Karpas-422 (cell line): ENCODE measurements at places on chromosomes 7 and 10. TPM values are rescaled to one million over a fixed set of nuclear protein-coding genes. Genes with fewer than 3 reads are reported as not detected.

LRIT2 gene
- not detected in 2 replicates for total RNA-seq

GRCh38 chr7:31418928-31419327, 78.4 kb upstream of the NEUROD6 start:
- no peaks in the 10 kb centered on the region; the same call in 1 of the 2 replicates for H3K4me1 ChIP-seq
- no peaks in the 10 kb centered on the region for H3K36me3 ChIP-seq
- H3K27ac ChIP-seq: no peak overlapping the region
- no peak for DNase-seq

GRCh38 chr10:31099094-31099493, 67.4 kb upstream of the ZNF438 start:
- no peaks in the 10 kb centered on the region for H3K27me3 ChIP-seq
- no peak overlapping the region for H3K27ac ChIP-seq
- H3K4me3 ChIP-seq: no peak overlapping the region
- no peaks in the 10 kb centered on the region for H3K4me1 ChIP-seq

DNA sequence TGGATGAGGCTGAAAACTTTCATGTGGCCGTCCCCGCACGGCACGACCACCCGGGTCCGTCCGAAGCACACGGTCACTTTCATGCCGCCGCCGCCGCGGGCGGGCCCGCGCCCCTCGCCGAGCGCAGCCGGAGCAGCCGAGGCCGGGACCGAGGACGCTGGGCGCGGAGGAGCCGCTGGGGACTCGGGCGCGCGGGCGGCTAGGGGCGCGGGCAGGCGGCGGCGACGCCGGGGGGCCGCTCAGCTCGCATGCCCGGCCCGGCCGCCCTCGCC, 247 bp downstream of the PARD3 start:
- H3K4me3 ChIP-seq: no peak overlapping the region
- H3K36me3 ChIP-seq: no peaks in the 10 kb centered on the region
- no peaks in the 10 kb centered on the region for H3K27me3 ChIP-seq

- no peak for DNase-seq
- no peak overlapping the region for H3K4me3 ChIP-seq
- H3K4me1 ChIP-seq: peaks cover 16% of the 10 kb centered on the region
Measured at GRCh38 chr10:93420091-93420490, 62.0 kb downstream of the MYOF start.

DNA sequence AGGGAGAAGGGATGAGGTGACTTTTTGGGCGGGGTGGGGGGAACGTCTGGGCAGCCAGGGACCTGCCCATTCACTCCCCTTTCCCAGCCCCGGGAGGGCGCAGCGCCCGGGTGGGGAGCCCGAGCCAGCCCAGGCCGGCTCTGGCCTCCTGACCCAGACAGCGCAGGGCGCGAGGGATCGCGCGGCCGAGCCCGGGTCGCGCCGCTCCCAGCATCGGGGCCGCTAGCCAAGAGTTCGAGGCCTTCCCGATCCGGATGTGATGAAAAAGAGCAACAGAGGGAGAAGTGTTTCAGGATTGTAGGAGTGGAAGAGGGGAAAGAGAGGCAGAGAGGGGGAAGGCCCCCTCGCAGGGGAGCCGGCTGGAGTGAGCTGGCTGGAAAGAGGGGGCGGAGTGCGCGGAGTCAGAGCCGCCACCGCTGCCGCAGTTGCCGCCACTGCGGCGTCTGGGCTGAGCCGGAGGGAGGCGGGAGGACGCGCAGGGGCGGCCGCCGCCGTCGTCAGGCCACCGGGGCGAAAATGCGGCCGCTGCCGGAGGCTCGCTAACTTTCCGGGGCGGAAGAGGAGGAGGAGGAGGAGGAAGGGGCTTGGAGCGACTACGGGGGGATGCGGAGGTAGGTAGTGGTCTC, at the start of gene MDFIC:
Gene MDFIC (plus strand): TSS at position 69 of the 626 bp plus-strand sequence. CDS start 940 bp downstream, outside the sequence.
- H3K27ac ChIP-seq: no peak within 1 kb of the TSS
- no peaks in the 10 kb centered on the region for H3K36me3 ChIP-seq
- H3K27me3 ChIP-seq: no peaks in the 10 kb centered on the region
- no peak within 1 kb of the TSS for H3K4me3 ChIP-seq
- no peaks in the 10 kb centered on the region for H3K4me1 ChIP-seq

OR2A7 gene
- total RNA-seq: not detected in 2 replicates

- H3K4me1 ChIP-seq: no peaks in the 10 kb centered on the region
- H3K4me3 ChIP-seq: no peak overlapping the region
- H3K27ac ChIP-seq: no peak overlapping the region
- H3K27me3 ChIP-seq: 0 out of 2 replicates have a peak, but pooled peaks cover 3% of the 10 kb centered on the region
- no peak for DNase-seq
Measured at GRCh38 chr7:28435152-28435551, 22.8 kb downstream of the CREB5 start.

DNA sequence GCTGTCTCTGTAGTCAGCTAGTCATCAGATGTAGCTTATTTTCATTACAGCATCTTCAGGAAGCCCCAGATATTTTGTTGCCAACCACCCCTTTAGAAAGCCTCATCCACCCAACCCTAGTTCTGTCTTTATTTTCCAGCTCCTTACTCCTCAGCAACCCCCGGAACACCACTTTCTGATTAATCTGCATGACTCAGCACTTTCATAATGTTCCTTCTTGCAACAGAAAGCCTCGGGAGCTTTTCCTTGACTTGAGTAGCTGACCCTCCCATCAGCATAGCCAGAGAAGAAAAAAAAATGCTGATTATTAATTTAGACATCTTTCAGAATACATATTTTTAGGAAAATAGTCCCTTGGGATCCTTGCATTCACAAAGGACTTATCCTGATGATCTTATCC, 244.0 kb upstream of the CXCL12 start:
- H3K4me1 ChIP-seq: no peaks in the 10 kb centered on the region; the same call in 1 of the 2 replicates
- no peaks in the 10 kb centered on the region for H3K27me3 ChIP-seq
- no peak for DNase-seq
- H3K36me3 ChIP-seq: no peaks in the 10 kb centered on the region
- no peak overlapping the region for H3K4me3 ChIP-seq
- H3K27ac ChIP-seq: no peak overlapping the region

- H3K4me1 ChIP-seq: peaks cover 75% of the 10 kb centered on the region
- H3K27me3 ChIP-seq: no peaks in the 10 kb centered on the region
- peak overlapping the region; percentile 100 for H3K27ac ChIP-seq
- H3K36me3 ChIP-seq: peaks cover 41% of the 10 kb centered on the region
Measured at GRCh38 chr10:96270571-96270970, 798 bp downstream of the BLNK start.

FKBP6 gene
- total RNA-seq: not detected in 2 replicates

CYP2C19 gene
- total RNA-seq: not detected in 2 replicates

DNA sequence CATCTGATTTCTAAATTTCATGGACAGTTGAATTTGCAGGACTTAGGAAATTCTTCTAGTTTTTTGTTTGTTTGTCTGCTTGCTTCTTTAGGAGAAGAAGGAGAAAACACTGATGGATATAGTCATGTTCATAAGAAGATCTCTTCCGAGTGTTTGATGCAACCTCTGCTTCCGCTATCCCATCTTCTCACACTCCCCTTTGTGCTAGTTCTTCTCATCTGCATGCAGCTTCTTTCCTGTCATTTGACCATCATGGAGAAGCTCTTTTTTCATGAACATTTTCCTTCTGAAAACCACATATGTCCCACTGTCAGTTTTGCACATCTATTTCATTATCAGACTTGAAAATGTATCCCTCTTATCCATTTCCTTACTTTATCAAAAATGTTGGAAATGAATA, 346.9 kb upstream of the PRKCQ start:
- H3K27ac ChIP-seq: no peak overlapping the region
- H3K4me3 ChIP-seq: no peak overlapping the region
- DNase-seq: no peak
- no peaks in the 10 kb centered on the region for H3K36me3 ChIP-seq
- peaks cover 15% of the 10 kb centered on the region for H3K4me1 ChIP-seq

GRCh38 chr7:156038345-156038744, 226.1 kb upstream of the SHH start:
- no peaks in the 10 kb centered on the region for H3K4me1 ChIP-seq
- H3K27ac ChIP-seq: no peak overlapping the region
- no peak for DNase-seq
- H3K36me3 ChIP-seq: no peaks in the 10 kb centered on the region

- no peak overlapping the region for H3K4me3 ChIP-seq
- no peaks in the 10 kb centered on the region for H3K36me3 ChIP-seq
- H3K27ac ChIP-seq: no peak overlapping the region
Measured at GRCh38 chr10:75865413-75866299, 434.2 kb downstream of the LRMDA start.

DNA sequence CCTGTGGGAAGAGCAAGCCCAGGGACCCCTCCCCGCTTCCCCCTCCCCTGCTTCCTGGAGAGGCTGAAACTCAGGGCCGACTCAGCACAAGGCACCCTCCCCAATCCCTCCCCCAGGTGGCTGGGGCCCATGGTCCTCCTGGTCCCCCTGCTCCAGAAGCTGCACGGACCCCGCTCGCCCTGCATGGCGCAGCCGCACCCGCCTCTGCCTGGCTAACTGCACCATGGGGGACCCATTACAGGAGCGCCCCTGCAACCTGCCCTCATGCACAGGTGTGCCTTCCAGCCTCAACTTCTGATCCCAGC, 19.7 kb upstream of the ZNF862 start:
- no peaks in the 10 kb centered on the region for H3K27me3 ChIP-seq
- H3K4me3 ChIP-seq: no peak overlapping the region
- DNase-seq: no peak

SLC13A1 gene
- total RNA-seq: not detected in 2 replicates

DNA sequence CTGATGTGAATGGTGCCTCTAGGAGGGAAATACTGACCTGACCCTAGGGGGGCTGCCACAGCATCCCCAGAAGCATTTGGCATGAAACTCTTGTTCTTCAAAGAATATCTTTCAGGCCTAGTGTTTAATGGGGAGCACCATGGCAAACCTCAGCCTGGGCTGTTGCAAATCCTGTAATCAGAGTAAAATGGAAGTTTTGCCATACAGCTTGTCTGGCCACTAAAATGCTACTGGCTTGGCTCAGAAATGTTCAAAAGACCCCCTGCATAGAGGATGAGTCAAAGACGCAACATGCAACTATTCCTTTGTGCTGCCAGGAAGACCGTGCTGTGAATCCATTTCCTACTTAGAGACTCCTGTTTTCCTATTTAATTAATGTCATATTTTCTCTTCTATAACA, 26.7 kb downstream of the HECW1 start:
- no peaks in the 10 kb centered on the region for H3K36me3 ChIP-seq
- H3K4me1 ChIP-seq: no peaks in the 10 kb centered on the region
- H3K27me3 ChIP-seq: no peaks in the 10 kb centered on the region
- H3K4me3 ChIP-seq: no peak overlapping the region

DNA sequence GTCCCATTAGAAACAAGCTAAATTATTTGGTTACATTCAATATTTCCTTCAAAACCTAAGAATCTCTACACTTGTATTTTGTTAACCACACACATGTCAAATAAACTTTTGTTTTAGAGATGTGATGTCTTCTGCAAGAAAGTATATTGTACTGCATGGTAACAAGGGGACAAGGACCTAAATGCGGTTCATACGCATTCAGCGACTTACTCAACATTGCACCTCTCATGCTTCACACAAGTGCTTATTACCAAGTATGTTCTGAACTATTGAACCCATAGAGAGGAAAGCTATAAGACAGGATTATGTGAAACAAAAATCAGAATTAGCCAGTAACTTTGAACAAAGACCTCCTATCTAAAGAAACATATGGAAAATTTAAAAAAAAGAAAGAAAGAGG, 68.3 kb downstream of the CREB5 start:
- peaks cover 6% of the 10 kb centered on the region; the same call in 1 of the 2 replicates for H3K4me1 ChIP-seq
- no peak for DNase-seq
- H3K4me3 ChIP-seq: no peak overlapping the region

GRCh38 chr7:706721-707120, 19.8 kb upstream of the DNAAF5 start:
- H3K4me1 ChIP-seq: no peaks in the 10 kb centered on the region
- peaks cover 21% of the 10 kb centered on the region for H3K36me3 ChIP-seq
- no peak for DNase-seq
- no peaks in the 10 kb centered on the region for H3K27me3 ChIP-seq
- no peak overlapping the region for H3K27ac ChIP-seq
- no peak overlapping the region for H3K4me3 ChIP-seq

- no peaks in the 10 kb centered on the region for H3K36me3 ChIP-seq
- no peak for DNase-seq
- H3K4me3 ChIP-seq: no peak overlapping the region
- no peak overlapping the region for H3K27ac ChIP-seq
Measured at GRCh38 chr10:65125212-65125611, 1604.0 kb downstream of the REEP3 start.

GRCh38 chr7:27324246-27324645, 81.6 kb downstream of the EVX1 start:
- no peak overlapping the region for H3K4me3 ChIP-seq
- H3K27me3 ChIP-seq: 0 out of 2 replicates have a peak, but pooled peaks cover 3% of the 10 kb centered on the region
- H3K36me3 ChIP-seq: no peaks in the 10 kb centered on the region
- H3K27ac ChIP-seq: no peak overlapping the region
- no peak for DNase-seq

GRCh38 chr7:16460789-16461493, 4.6 kb downstream of the SOSTDC1 start:
- H3K27ac ChIP-seq: no peak overlapping the region
- no peak for DNase-seq
- H3K36me3 ChIP-seq: no peaks in the 10 kb centered on the region
- no peaks in the 10 kb centered on the region for H3K4me1 ChIP-seq
- H3K4me3 ChIP-seq: no peak overlapping the region
- 0 out of 2 replicates have a peak, but pooled peaks cover 4% of the 10 kb centered on the region for H3K27me3 ChIP-seq

SPDYE9 gene
- not detected in 2 replicates for total RNA-seq

- H3K27ac ChIP-seq: no peak overlapping the region
- H3K27me3 ChIP-seq: no peaks in the 10 kb centered on the region
- DNase-seq: no peak
- H3K4me3 ChIP-seq: no peak overlapping the region
Measured at GRCh38 chr7:26580064-26580591, 284.3 kb downstream of the SKAP2 start.

- no peaks in the 10 kb centered on the region for H3K36me3 ChIP-seq
- H3K4me1 ChIP-seq: peaks cover 57% of the 10 kb centered on the region
- no peaks in the 10 kb centered on the region for H3K27me3 ChIP-seq
- peak overlapping the region; percentile 61 for H3K27ac ChIP-seq
- peak overlapping the region; percentile 63 for H3K4me3 ChIP-seq
Measured at GRCh38 chr7:7970531-7971307, 2.1 kb downstream of the GLCCI1 start.

DNA sequence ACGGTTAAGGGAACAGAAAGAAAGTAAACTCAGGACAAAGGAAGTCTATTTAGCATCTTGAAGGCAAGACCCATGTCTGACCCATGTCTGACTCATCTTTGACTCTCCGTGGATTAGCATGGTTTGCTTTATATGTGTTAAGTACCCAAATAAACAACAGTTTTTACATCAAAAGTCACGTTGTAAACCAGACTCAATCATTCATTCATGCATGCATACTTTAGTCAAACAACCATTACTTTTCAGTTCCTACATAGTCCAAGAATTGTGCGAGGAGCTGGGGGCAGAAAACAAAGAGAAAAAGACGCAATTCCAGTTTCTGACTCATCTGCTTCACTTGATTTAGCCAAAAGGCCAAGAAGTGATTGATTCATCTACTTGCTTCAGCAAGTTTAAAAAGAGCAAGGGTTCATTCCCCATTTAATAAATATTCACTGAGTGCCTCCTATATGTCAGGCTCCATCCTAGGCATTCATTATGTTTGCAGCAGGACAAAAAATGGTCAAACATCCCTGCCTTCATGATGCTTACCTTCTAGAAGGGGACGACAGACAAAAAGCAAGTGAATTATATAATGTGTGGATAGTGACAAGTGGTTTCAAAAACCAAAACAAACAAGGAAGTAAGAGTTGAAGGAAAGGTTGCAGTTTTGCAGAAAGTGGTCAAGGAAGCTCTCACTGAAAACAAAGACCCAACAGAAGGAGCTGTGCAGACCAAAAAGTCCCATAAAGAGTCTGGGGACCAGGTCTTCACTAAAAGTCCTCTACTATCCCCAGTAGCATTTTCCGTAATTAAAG, 116.2 kb downstream of the FAM107B start:
- H3K4me1 ChIP-seq: peaks cover 74% of the 10 kb centered on the region
- DNase-seq: no peak
- H3K27ac ChIP-seq: no peak overlapping the region
- H3K36me3 ChIP-seq: no peaks in the 10 kb centered on the region

C10orf143 gene
- total RNA-seq: 0.75 and 3.9 TPM in 2 replicates
